Stomach (tissue), 19 donors: ENCODE measurements at places on chromosomes 16 and 17. TPM values are rescaled to one million over a fixed set of nuclear protein-coding genes. Genes with fewer than 3 reads are reported as not detected.

Gene OTOP3
- not detected for total RNA-seq

- peak; percentile 85 for DNase-seq
Measured at GRCh38 chr16:46673320-46674013, 15.5 kb downstream of the VPS35 start.

Gene OVCA2
- 17.1 TPM for total RNA-seq

DNA sequence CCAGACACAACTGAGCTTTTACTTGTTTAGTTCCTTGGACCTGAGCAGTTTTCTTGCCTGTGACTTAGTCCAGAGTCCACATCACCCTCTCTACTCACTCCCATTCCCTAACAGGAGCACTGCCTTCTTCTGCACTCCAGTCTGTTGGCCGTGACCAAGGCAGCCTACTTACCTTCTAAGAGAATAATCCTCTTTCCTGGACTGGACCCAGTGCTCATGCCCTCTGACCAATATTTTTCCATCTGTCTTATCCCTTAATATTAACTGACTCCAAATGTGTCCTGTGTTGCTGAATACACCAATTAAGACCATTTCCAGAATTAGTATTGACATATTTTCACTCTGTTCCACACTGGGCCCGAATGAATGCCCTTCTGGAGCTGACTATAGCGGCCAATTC is 681.0 kb upstream of the KIF2B start:
- no peak for DNase-seq

Gene ADAD2
- not detected for total RNA-seq

Gene RNU2-1
- not detected for total RNA-seq

DNA sequence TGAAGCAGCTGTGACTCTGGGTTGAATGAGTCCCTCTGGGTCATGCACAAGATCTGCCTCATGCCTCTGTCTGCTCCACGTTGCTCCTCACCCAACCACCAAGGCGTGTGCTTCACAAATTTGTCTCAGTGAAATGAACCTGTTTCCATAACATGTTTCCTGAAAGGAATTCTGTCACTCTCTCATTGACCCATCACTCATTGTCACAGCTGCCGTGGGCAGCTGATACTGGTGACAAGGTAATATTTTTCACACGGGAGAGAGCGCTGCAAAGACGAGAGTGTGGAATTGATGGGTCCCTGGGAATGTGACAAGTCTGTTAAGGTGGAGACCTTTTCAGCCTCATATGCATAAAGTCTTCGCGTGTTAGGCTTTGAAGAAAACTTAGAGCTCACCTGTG is 391.4 kb downstream of the CPPED1 start:
- no peak for DNase-seq

DNA sequence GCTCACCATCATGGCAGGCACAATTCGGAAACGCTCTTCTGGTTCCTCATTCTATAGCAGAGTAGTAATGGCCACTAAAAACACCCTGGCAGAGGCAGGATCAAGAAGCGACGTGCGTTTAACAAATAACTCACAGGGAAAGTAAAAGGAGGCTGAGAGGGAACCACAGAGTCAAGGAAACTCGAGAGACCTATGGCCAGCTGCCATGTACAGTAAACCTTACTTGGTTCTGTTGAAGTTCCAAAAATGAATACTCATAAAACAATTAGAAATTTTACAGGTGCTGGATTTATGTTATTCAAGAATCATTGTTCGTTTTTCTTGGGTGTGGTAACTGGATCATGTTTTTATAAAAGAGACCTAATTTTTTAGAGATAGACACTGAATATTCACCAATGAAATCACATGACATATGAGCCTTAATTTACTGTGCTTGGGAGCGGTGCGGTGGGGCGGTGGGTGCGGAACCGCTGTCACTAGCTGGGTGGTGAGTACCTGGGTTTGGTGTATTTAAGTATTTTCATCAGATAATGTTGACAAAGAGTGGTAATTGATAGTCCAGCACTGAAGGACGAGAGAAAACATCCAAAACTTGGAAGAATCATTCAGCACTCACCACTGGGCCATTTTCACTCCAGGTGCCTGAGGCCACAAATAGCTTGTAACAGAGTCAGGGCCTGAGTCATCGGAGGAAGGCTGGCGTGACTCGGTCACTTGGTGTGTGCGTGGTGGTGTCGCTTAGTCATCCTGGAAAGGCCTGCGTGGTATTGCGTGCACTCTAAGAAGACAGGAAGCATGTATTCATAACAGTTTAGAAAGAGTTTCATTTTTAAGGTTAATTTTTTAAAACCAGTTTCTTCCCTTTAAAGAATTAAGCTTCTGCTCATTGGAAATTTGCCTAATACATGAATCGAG is 135.4 kb upstream of the CHMP6 start:
- DNase-seq = peak; percentile 50

GRCh38 chr17:35895636-35896587 is 15.8 kb upstream of the CCL5 start:
- no peak for DNase-seq

DNA sequence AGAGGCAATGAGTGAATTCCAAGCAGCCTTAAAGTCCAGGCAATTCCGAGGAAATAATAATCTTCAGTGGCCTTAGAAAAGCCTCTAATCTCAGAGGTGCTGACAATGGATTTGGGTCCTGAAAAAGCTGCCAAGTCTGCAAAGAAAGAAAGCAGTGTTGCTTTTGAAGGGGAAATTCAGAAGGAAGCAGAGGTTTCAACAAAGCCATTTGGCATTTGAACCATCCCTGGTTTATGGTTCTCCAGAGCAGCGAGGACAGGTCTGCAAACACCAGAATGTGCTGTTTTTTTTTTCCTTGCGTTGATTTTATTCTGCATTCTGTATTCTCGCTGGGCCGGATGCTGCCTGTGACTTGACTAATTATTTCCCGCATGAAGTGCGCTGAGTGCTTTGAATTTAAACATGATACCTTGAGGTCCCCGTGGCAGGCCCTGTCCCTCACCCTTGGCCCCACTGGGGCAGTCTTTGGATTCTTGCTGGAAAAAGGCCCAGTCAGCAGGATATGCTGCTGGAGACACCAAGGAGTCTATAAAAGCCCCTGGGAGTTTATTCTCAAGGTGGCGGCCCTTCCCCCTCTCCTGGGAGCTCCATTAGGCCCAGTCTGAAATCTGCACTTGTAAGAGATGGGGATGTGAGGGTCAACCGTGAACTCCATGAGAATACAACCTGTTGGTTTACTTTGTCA is 338.3 kb downstream of the HAPSTR1 start:
- DNase-seq = no peak

Gene STX1B
- not detected for total RNA-seq

Gene CCDC200
- total RNA-seq = not detected
